ENCODE measurements at places on chromosomes 7 and 10.

DNA sequence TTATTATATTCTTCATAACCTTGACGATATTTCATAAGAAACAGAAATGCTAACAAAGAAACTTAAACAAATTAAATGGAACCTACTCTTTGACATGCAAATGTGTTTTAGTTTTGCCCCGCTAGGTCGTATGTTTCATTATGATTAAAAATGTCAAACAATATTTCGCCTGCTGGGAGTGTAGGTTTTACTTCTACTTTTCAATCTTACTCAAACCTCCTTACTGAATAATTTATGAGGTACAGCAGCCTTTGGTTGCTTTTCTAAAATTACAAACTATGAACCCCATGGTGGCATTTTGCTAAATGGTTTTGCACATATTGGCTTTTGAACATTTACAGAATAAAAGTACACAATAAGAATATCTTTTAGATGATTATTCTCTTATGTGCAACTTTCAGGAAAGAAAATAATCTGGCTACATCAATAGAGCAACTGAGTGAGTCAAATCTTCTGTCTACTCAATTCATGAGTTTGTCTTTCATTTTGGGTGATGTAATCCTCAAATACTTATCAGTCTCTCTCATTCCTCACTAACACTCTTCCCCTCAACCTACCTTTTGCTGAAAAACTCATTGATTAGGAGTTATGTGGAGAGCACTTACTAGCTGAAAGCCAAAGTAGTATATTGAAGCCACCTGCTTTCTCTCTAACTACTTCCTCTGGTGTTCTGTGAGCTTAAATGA is 1226.4 kb downstream of the XPNPEP1 start:
- DNase-seq = no peak

GRCh38 chr7:87215046-87215445 is 4.5 kb downstream of the TMEM243 start:
- DNase-seq = no peak

- no peak for DNase-seq
Measured at GRCh38 chr7:141490474-141490873, 60.7 kb upstream of the AGK start.

DNA sequence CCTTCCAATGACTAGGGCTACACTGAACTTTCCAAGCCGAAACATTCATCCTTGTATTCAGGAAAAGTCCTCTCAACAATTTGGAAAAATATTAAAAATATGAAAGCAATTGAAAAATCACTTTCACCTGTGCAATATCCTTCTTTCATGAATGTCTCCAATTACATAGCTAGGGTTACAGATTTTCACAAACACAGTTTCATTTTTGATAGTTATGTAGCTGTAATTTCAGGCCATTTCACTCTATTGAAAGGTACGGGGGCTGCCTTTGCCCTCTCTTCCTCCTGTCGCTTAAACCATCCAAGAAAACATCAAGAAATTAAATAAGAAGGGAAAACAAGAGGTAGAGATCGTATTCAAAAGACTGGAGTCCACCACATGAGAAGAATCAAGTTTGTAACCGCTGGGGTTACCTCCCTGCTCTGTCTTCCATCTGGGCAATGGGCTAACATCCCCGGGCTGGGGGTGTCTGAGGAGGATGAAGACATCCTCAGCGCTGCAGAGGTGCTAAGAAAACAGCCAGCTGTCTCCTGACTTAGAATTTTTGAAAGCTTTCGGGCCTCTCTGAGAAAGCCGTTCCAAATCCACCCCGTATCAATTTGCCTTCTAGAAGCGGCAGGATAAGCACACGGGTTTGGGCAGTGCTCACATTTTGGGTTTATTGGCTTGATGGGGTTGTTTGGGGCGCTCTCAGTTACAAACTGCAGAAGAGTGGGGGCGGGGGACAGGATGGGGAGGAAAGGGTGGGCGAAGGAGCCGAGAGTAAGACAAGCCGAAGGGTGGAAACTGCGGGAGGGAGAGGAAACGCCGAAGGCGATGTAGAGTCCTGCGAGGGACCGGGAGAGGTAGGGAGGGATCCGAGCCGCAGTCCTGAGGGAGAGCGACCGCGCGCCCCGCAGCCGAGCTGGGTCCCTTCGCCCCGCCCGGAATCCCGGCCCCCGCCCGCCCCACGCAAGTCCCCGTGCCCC is 24.3 kb upstream of the VAX1 start:
- DNase-seq = no peak
